Adipose tissue (tissue), 3 donors: ENCODE measurements at places on chromosomes 3 and 15. TPM values are rescaled to one million over a fixed set of nuclear protein-coding genes. Genes with fewer than 3 reads are reported as not detected.

The CIDEC gene
- 499 TPM for polyA plus RNA-seq

The SYNPR gene
- polyA plus RNA-seq = not detected

The TM6SF1 gene
- 5.5 TPM for polyA plus RNA-seq

The LAMB2 gene
- polyA plus RNA-seq = 300 TPM

The DPPA2 gene
- polyA plus RNA-seq = not detected

The CHDH gene
- polyA plus RNA-seq = 5.4 TPM

The ACAN gene
- polyA plus RNA-seq = 0.02 TPM

The GRIP2 gene
- polyA plus RNA-seq = 0.14 TPM

The IL1RAP gene
- polyA plus RNA-seq = 3.0 TPM

The UBAP1L gene
- polyA plus RNA-seq = 1.5 TPM

The ECE2 gene
- polyA plus RNA-seq = 5.5 TPM

The P2RY13 gene
- 2.4 TPM for polyA plus RNA-seq

The TLR9 gene
- 0.08 TPM for polyA plus RNA-seq
